ENCODE measurements at places on chromosomes 2 and 18. TPM values are rescaled to one million over a fixed set of nuclear protein-coding genes. Genes with fewer than 3 reads are reported as not detected.
A peak's percentile ranks its signal among the peaks of the same experiment; 100 is the strongest.

DNA sequence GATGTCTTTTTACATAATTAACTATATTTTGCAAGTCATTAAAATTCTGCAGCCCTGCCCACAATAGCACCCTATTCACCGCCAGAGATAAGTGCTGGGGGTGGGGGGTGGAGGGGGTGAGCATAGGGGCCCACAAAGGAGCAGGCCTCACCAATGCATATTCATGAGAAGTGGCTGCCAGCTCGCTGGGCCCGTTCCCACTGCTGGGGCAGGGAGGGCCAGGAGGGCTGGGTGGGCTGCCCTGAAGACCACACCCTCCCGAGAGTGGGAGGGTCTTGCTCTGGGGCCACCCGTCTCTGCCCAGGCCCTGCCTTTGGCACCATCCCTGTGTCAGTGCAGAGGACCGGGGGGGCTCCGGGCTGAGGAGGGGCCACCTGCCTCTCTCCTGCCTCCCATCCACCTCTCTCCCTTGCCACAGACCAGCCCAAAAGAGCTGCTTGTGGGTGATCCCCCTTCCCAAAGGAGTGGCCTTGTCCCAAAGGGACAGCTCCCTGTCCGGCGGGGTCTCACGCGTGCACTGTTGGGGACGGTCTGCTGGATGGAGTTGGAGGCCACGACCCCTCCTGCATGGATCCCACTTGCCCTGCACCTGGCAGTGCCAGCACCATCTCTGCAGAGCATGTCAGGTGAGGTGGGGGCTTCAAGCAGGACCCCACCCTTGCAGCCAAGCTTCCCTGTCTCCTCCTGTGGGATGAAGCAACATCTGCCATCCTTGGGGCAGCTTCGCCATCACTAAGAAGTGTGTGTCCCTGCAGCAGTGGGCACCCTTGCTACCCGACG lies 138.8 kb upstream of the GPC1 start:
- no peaks in the 10 kb centered on the region for H3K27me3 ChIP-seq
- no peak overlapping the region for H3K27ac ChIP-seq
- no peaks in the 10 kb centered on the region for H3K4me1 ChIP-seq
- no peak for DNase-seq
- no peaks in the 10 kb centered on the region for H3K36me3 ChIP-seq

DNA sequence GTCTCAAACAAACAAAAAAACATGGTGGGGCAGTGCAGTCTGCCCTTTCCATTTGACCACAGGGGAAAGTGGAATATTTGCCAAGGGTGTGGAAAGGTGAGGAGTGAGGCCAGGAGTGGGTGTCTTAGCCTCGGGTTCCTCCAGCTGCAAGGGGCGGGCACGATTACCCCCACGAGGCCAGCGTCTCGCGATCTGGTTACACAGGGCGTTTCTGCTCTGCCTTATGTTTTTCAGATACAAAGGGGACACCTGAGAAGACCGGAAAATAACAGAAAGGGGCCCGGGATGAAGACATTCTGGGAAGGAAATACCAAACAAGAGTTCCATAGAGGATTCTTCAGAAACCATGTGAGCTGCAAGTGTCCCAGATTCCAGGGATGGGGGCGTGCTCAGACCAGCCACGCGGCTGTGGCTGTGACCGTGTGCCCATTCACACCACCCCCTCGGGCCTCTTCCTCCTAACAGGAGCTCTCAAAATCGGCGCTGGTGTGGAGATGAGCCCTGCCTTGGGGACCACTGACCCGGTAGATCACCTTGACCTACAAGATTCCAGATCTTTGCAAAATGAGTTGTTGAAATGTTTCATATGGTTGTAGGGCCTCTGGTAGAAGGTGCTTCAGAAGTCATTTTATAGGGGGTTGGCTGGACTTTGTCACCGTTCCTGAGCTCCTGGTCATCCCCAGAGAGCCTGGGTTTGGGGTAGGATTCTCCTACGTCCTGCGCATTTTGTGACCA lies 34.2 kb downstream of the FAM178B start:
- DNase-seq: no peak
- H3K4me1 ChIP-seq: peaks cover 22% of the 10 kb centered on the region
- peak overlapping the region; percentile 36 for H3K27ac ChIP-seq
- H3K36me3 ChIP-seq: no peaks in the 10 kb centered on the region
- no peaks in the 10 kb centered on the region for H3K27me3 ChIP-seq

GRCh38 chr2:99420031-99420430 lies 69.8 kb downstream of the REV1 start:
- H3K4me1 ChIP-seq: no peaks in the 10 kb centered on the region
- no peak for DNase-seq
- no peaks in the 10 kb centered on the region for H3K27me3 ChIP-seq

The REG1B gene
- total RNA-seq: 15,911 TPM

The NAT8 gene
- total RNA-seq: not detected

DNA sequence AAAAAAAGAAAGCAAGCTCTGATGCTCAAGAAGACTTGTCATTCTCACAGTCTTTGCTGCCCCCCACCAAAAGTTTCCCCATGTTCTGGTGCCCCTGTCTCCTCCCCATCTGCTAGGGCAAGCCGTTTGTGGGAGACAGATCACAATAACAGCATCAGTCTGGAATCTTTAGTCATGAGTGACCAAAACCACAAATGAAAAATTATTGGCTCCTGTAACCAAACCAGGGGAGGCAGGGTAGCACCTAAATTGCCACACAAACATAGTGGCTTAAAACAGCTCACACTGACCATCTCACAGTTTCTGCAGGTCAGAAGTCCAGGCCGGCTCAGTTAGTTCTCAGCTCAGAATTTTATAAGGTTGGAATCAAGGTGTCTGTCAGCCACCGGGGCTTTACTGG lies 9.1 kb upstream of the B3GNT7 start:
- H3K36me3 ChIP-seq: no peaks in the 10 kb centered on the region
- DNase-seq: no peak
- no peak overlapping the region for H3K27ac ChIP-seq
- H3K27me3 ChIP-seq: no peaks in the 10 kb centered on the region

The HOXD9 gene
- 0.33 TPM for total RNA-seq

DNA sequence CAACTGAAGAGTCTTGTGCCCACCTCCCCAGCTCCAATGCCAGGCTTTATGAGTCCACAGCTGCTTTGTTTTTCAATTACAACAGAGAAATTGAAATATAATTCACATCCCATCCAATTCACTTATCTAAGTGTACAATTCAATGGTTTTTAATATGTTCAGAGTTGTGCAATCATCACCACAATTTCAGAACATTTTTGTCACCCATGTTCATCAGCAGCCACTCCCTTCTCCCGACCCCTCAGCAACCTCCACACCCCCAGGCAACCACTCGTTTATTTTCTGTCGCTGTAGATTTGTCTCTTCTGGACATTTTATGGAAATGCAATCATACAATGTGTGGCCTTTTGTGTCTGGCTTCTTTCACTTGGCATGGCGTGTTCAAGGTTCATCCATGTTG lies 23.3 kb downstream of the INHBB start:
- no peaks in the 10 kb centered on the region for H3K27me3 ChIP-seq
- H3K4me3 ChIP-seq: no peak overlapping the region
- no peak for DNase-seq
- H3K36me3 ChIP-seq: no peaks in the 10 kb centered on the region
- H3K4me1 ChIP-seq: no peaks in the 10 kb centered on the region
- H3K27ac ChIP-seq: no peak overlapping the region

GRCh38 chr2:98607741-98608115 lies 584 bp downstream of the COA5 start:
- H3K27ac ChIP-seq: peak overlapping the region; percentile 97
- H3K36me3 ChIP-seq: peaks cover 5% of the 10 kb centered on the region
- H3K4me3 ChIP-seq: peak overlapping the region; percentile 71
- no peak for DNase-seq

GRCh38 chr18:63936932-63937393 lies 12.1 kb upstream of the HMSD start:
- no peak overlapping the region for H3K27ac ChIP-seq
- H3K27me3 ChIP-seq: no peaks in the 10 kb centered on the region
- no peak for DNase-seq
- H3K36me3 ChIP-seq: no peaks in the 10 kb centered on the region
- no peak overlapping the region for H3K4me3 ChIP-seq

GRCh38 chr18:70418546-70419311 lies 129.9 kb downstream of the SOCS6 start:
- no peak overlapping the region for H3K4me3 ChIP-seq
- H3K4me1 ChIP-seq: no peaks in the 10 kb centered on the region
- H3K36me3 ChIP-seq: no peaks in the 10 kb centered on the region
- H3K27ac ChIP-seq: no peak overlapping the region

- peak; percentile 84 for DNase-seq
- peaks cover 19% of the 10 kb centered on the region for H3K4me1 ChIP-seq
- peaks cover 7% of the 10 kb centered on the region for H3K36me3 ChIP-seq
- peak overlapping the region; percentile 65 for H3K27ac ChIP-seq
- H3K4me3 ChIP-seq: no peak overlapping the region
Observed at GRCh38 chr18:49899657-49900330, 86.5 kb upstream of the ACAA2 start.

The MAL gene
- not detected for total RNA-seq

- no peak overlapping the region for H3K4me3 ChIP-seq
- H3K4me1 ChIP-seq: no peaks in the 10 kb centered on the region
- no peaks in the 10 kb centered on the region for H3K36me3 ChIP-seq
- H3K27me3 ChIP-seq: no peaks in the 10 kb centered on the region
- no peak for DNase-seq
Observed at GRCh38 chr2:9106338-9107167, 100.1 kb upstream of the ASAP2 start.

GRCh38 chr18:62239475-62239874 lies 52.4 kb downstream of the RELCH start:
- H3K27ac ChIP-seq: no peak overlapping the region
- H3K4me1 ChIP-seq: no peaks in the 10 kb centered on the region
- H3K36me3 ChIP-seq: no peaks in the 10 kb centered on the region
- no peaks in the 10 kb centered on the region for H3K27me3 ChIP-seq

DNA sequence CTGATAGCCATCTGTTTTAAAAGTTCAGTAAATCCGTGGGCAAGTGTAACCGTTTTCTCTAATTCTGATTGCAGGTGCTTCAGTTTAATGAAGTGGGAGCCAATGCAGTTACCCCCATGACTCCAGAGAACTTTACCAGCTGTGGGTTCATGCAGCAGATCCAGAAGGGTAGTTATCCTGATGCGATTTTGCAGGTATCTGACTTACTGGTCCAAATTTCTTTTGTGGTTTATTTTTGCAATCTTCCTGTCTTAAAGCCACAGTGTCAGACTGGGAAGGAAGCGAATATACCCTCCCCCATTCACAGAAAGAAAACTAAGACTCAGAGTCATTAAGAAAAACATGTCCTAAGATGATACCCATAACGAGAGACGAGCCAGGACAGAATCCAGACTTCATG lies 7.7 kb downstream of the SERPINB2 start:
- H3K36me3 ChIP-seq: no peaks in the 10 kb centered on the region
- no peaks in the 10 kb centered on the region for H3K27me3 ChIP-seq
- H3K4me3 ChIP-seq: no peak overlapping the region
- H3K27ac ChIP-seq: no peak overlapping the region
- H3K4me1 ChIP-seq: no peaks in the 10 kb centered on the region

The MAPRE2 gene
- total RNA-seq: 11.9 TPM

- H3K4me1 ChIP-seq: peaks cover 16% of the 10 kb centered on the region
- no peak overlapping the region for H3K27ac ChIP-seq
- H3K36me3 ChIP-seq: no peaks in the 10 kb centered on the region
- H3K27me3 ChIP-seq: no peaks in the 10 kb centered on the region
- DNase-seq: no peak
- H3K4me3 ChIP-seq: no peak overlapping the region
Observed at GRCh38 chr18:57150081-57150480, 3.2 kb downstream of the BOD1L2 start.

The PIEZO2 gene
- total RNA-seq: 0.33 TPM

GRCh38 chr2:27640722-27641245 lies 11.9 kb downstream of the GPN1 start:
- no peaks in the 10 kb centered on the region for H3K4me1 ChIP-seq
- H3K36me3 ChIP-seq: peaks cover 34% of the 10 kb centered on the region
- no peak overlapping the region for H3K4me3 ChIP-seq
- no peaks in the 10 kb centered on the region for H3K27me3 ChIP-seq

- no peaks in the 10 kb centered on the region for H3K27me3 ChIP-seq
- H3K27ac ChIP-seq: peak overlapping the region; percentile 50
- H3K36me3 ChIP-seq: no peaks in the 10 kb centered on the region
- H3K4me3 ChIP-seq: no peak overlapping the region
- H3K4me1 ChIP-seq: no peaks in the 10 kb centered on the region
Observed at GRCh38 chr18:57833441-57834101, 30.5 kb upstream of the ATP8B1 start.

The ZBTB7C gene
- 1.3 TPM for total RNA-seq

- no peaks in the 10 kb centered on the region for H3K36me3 ChIP-seq
- peak; percentile 40 for DNase-seq
- no peaks in the 10 kb centered on the region for H3K4me1 ChIP-seq
- no peaks in the 10 kb centered on the region for H3K27me3 ChIP-seq
Observed at GRCh38 chr2:199704358-199705238, 146.4 kb downstream of the FTCDNL1 start.

GRCh38 chr2:151439127-151439526 lies 29.4 kb downstream of the RIF1 start:
- no peaks in the 10 kb centered on the region for H3K36me3 ChIP-seq
- H3K27ac ChIP-seq: no peak overlapping the region
- no peaks in the 10 kb centered on the region for H3K4me1 ChIP-seq
- DNase-seq: no peak
- no peak overlapping the region for H3K4me3 ChIP-seq

DNA sequence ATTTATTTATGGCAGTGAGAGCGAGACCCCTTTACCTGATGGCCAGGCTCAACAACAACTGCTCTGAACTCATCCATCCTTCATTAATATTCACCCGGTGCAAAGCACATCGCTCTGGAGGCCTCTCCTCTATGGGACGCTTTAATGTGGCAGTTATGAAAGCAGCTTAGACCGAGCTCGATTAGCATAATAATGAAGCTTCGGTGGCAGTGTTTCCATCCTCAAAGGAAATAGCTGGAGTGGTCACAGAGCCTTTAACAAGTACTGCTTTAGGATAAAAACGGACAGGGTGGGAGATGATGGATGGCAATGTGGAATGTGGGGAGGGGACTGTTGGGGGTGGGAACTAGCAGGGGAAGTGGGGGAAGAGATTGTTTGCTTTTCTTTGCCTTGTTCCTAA lies 243.9 kb downstream of the SLC4A3 start:
- no peaks in the 10 kb centered on the region for H3K4me1 ChIP-seq
- no peaks in the 10 kb centered on the region for H3K36me3 ChIP-seq
- DNase-seq: no peak
- no peak overlapping the region for H3K4me3 ChIP-seq
- no peak overlapping the region for H3K27ac ChIP-seq

The INHBB gene
- total RNA-seq: 7.9 TPM

DNA sequence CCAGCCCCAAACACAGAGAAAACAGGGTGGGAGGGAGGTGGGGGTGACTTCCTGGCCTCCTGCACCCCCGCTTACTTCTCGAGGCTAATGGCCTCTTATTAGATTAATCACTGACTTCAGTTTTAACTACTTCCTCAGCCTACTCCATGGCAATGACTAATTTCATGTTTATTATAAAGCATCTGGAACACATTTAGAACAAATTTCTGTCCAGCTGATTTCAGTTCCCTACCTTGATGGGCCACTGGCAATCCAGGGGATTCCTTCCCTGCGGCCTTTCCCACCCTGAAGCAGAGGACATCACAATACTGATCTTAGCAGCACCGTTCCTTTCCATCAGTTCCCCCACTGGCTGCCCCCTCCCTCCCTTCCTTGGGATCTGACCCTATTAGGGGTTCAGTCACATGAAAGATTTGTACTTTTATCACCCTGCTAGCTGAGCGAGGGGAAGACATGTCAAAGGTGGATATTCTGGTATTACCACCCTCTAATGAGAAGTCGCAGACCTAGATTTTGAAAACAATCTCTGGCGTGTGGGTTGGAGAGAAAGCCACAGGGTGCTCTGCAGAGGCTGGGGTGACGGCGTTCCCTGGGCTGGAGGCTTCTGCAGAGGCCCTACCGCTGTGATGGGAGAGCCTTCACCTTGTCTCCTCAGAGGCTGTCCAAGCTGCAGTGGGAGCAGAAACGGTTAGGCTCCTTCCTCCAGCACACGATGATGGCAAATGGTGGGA lies 67.6 kb downstream of the KIAA2012 start:
- no peaks in the 10 kb centered on the region for H3K27me3 ChIP-seq
- H3K4me1 ChIP-seq: no peaks in the 10 kb centered on the region
- H3K36me3 ChIP-seq: no peaks in the 10 kb centered on the region
- DNase-seq: no peak
- no peak overlapping the region for H3K4me3 ChIP-seq
- H3K27ac ChIP-seq: no peak overlapping the region
